ENCODE measurements at places on chromosomes 3 and 15. TPM values are rescaled to one million over a fixed set of nuclear protein-coding genes. Genes with fewer than 3 reads are reported as not detected.

Gene GNAI2
- 237 TPM for total RNA-seq

Gene WDR76
- 71.1 TPM for total RNA-seq

Gene TMEM212
- not detected for total RNA-seq

Gene GOLGA6B
- not detected for total RNA-seq

Gene CPNE9
- 0.93 TPM for total RNA-seq

Gene FOXL2NB
- not detected for total RNA-seq

Gene MYRIP
- not detected for total RNA-seq

Gene P2RY14
- total RNA-seq, result 9.4 TPM

Gene RNF13
- total RNA-seq, result 41.1 TPM

Gene MESP2
- not detected for total RNA-seq

Gene SLC28A2
- not detected for total RNA-seq

Gene CYP19A1
- 0.24 TPM for total RNA-seq

Gene C3orf85
- total RNA-seq, result not detected

Gene CHRNA5
- total RNA-seq, result 6.4 TPM

Gene MRAS
- total RNA-seq, result 0.42 TPM

Gene ACTRT3
- total RNA-seq, result 1.3 TPM

Gene GRM2
- total RNA-seq, result 0.96 TPM

Gene NEK10
- 0.57 TPM for total RNA-seq

Gene SLC2A2
- total RNA-seq, result not detected

Gene TRAIP
- 26.5 TPM for total RNA-seq

Gene SPSB4
- not detected for total RNA-seq

Gene TPRG1
- 11.2 TPM for total RNA-seq

Gene RAB6B
- 0.65 TPM for total RNA-seq

Gene UPK1B
- total RNA-seq, result not detected

Gene PPP1R14D
- not detected for total RNA-seq

Gene DPH3
- 36.6 TPM for total RNA-seq

Gene MOBP
- not detected for total RNA-seq

Gene COL6A5
- total RNA-seq, result 0.16 TPM

Gene CLDN11
- total RNA-seq, result not detected

Gene MEGF11
- total RNA-seq, result not detected

Gene CFAP20DC
- 0.86 TPM for total RNA-seq

Gene LRRC31
- total RNA-seq, result not detected

Measured in activated T-helper 1 cell treated with anti-CD3 and anti-CD28 coated beads, Interleukin-12 subunit alpha, Interleukin-12 subunit beta, Interleukin-2, Interleukin-4 antibody, amounts not matched to agents 30 ng/mL and 10 ng/mL and 1 ng/mL, durations not matched to agents 14 hours and 24 hours and 36 hours (primary cell).